ENCODE measurements at places on chromosomes 1 and 21.

- no peak for DNase-seq
Observed at GRCh38 chr1:22471610-22472009, 20.0 kb downstream of the ZBTB40 start.

DNA sequence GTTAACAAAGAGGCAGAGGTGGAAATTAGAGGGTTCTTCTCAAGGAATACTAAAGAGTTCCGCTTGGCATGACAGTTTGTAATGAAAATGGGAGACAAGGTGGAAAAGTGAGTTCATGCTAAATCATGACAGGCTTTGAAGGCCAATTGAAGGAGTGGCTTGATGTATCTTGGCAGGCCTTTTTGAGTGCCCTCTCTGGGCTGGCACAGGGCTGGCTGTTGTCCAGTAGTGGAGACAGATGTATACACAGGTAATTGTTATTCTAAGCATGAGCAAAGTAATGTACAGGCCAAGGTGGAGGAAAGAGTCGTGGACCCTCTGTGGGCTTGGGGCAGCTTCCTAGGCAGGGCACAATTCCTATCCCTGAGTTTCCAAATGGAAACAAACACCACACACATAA is 196.7 kb upstream of the GALNT2 start:
- no peak for DNase-seq

- DNase-seq: no peak
Observed at GRCh38 chr1:36906555-36906954, 127.8 kb downstream of the GRIK3 start.

GRCh38 chr1:33740040-33740744 is 123.7 kb upstream of the HMGB4 start:
- DNase-seq: no peak

DNA sequence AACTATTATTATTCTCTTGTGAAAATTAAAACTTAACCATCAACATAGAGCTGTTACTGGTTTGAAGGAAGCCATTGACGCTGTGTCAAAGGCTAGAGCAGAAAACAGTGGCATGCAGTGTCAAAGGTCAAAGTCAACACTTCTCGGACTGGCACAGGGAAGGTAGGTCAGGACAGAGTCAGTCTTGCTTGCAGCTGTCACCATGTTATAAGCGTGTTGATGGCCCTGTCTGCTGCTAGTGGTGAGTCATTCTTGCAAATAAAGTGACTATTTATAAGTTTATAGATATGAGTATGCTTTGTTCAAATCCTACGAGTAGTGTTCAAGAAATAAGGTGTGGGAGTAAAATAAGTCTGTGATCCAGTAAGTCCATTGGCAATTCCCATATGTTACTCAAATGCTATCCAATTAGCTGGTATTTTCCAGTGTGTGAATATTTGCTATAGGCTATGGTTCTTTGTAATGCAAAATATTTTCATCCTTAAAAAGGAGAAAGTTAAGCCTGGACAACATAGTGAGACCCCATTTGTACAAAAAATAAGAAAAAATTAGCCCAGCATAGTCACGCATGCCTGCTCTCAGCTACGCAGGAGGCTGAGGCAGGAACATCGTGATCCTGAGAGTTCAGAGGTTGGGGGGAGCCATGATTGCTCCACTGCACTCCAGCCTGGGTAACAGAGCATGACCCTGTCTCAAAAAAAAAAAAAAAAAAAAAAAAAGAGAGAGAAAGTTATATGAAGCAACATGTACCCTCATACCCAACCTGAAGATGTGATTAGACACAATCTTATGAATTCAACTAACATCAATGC is 26.3 kb upstream of the TINAGL1 start:
- no peak for DNase-seq

- DNase-seq: no peak
Observed at GRCh38 chr1:25614501-25615171, 2.0 kb upstream of the MAN1C1 start.

- no peak for DNase-seq
Observed at GRCh38 chr1:186302381-186302920, 72.6 kb downstream of the TPR start.

DNA sequence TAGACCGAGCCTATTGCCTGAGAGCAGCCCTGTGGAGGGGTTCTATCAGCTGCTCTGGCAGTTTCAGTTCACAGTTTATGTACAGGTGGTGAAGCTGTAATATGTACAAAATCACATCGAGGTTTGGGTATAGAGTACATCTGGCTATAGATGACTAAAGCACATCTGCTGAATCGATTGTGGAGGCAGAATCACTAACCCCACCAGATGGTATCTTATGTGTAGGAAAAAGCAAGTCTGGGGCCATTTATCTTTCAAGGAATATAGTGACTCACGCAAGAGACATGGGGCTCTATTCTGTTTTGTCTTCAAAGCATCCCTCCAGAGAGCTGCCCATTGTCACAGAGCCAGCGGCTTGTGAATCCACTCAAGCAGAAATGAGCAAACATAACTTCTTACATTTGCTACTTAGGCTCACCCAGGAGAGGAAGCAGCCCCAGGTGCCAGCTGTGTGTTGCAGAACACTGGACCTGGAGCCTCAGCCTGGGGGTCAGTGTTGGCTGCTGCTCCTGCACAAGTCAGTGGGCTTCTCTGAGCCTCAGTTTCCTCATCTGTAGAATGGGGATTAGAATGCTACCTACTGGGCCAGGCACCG is 21.3 kb downstream of the MIIP start:
- DNase-seq: peak; percentile 54

DNA sequence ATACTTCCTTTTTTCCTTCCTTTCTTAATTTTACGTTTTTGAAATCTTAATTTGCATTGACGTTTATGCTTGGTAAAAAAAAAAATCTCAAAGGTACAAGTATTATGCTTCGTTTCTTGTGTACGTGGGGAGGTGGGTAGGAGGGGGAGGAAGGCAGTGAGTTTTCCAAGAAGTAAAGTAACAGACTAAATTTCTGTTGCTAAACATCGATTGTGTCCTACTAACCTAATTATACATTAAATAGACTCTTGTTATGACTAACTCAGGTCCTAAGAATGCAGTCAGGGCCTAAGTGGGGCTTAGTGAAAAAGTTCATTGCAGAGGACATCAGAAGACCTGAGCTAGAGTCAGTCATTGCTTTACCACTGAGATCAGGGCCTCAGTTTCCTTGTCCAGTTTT is 17.5 kb downstream of the NEK7 start:
- no peak for DNase-seq

- DNase-seq: no peak
Observed at GRCh38 chr1:208027861-208028260, 116.9 kb upstream of the CD34 start.

GRCh38 chr1:1122078-1122811 is 6.4 kb upstream of the C1orf159 start:
- peak; percentile 92 for DNase-seq

DNA sequence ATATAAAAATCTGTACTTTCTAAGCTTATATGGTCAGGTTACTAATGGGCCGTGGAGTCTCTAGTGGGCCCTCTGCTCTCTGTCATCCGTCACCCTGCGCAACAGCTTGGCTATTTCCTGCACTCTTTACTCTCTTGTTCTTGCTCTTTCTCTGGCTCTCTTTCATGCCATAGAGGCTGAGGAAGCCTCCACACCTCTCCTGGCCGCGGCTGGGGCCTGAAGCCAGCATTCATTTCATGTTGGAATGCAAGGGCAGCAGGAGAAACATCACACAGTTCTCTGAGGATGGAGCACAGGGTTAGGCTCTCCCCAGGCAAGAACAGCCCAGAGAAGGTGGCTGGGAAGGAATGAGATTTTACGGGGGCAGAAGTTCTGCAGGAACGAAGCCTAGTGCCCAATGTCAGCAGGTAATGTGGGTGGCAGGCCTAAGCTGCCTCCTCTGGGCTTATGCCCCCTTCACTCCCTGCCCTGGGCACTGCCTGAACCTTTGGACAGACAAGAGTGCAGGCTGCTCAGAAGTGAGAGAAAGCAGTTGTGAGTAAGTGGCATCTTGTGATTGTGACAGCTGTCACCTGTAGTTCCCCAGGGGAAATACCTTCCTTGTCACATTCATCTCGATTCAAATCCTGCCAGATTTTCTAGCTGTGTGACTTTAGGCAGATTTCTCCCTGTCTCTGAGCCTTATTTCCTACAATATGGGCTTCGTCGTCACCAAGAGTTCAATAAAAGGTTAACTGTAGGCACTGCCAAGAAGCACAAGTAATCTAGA is 3.6 kb upstream of the FHAD1 start:
- no peak for DNase-seq

- no peak for DNase-seq
Observed at GRCh38 chr1:47859092-47859743, 138.0 kb downstream of the TRABD2B start.

GRCh38 chr1:231998791-231999190 is 372.2 kb downstream of the DISC1 start:
- no peak for DNase-seq

GRCh38 chr1:174262349-174263241 is 103.3 kb downstream of the RABGAP1L start:
- DNase-seq: peak; percentile 55

GRCh38 chr1:25794325-25794724 is 5.7 kb upstream of the SELENON start:
- peak; percentile 44 for DNase-seq

All from AG08396 (cell line).